ENCODE measurements at places on chromosomes 13 and 19.

GRCh38 chr13:108176685-108177274, 38.6 kb downstream of the LIG4 start:
- no peak for DNase-seq

DNA sequence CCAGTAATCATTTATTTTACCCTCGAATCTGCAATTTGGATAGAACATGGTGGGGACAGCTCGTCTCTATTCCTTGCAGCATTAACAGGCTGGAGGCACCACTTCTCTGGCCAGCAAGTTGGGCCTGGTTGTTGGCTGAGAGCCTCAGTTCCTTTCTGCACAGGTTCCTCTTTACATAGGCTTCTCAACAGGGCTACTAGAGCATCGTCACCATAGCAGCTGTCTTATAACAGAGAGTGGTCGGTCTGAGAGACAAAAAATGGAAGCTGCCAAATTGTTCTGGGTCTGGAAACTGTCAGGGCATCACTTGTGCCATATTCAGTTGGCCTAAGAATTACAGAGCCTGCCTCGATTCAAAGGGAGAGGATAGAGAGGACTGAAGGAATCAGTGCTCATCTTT, 86.7 kb downstream of the DNAJC15 start:
- DNase-seq = no peak

DNA sequence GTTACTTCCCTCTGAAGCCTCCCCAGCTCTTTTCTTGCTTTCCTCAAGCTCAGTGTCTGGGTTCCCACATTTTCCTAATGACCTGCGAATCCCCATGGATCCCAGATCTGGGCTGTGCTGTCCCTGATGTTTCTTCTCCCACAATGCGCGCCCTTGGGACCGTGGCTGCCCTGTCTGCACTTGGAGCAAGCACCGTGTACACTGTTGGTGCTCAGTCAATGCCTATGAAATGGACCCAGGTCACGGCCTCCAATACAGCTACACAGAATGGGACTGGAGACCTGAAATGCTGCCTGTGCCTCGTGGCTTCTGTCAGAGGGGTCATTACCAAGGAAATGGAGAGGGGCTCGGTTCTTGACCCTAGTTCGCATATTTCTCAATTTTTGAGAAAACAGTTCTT, 160.1 kb upstream of the SOX1 start:
- DNase-seq = no peak

DNA sequence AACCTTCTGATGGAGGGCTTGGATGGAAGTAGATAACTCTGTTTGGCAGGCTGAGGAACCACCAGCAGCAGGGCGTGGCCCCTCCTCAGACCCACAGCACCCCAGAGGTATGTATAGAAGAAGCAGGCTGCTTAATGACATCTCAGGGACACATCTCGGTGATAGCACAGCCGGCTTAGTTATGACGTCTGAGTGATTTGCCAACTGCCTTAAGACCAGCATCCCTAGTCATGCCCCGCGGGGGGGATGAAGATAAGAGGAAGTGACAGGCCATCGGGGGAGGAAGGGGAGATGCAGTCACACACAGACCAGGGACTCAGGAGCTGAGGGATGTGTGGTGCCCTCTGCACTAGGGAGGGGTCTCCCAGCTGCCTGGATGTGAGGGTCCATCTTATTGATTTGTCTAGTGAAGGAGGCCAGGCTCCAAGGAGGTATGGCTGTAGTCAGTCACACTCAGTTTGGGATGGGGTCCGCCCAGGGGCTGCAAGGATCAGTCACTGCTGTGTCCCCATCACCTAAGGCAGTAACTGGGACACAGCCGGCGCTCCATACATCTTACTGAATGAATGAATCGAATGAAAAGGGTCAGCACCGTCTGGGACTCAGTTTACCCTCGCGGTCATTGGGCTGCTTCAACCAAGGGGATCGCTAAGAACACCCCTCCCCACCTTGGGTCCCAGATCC, 19.2 kb upstream of the ERCC1 start:
- no peak for DNase-seq

GRCh38 chr19:55289117-55289796, 5.5 kb downstream of the BRSK1 start:
- DNase-seq = no peak

- no peak for DNase-seq
Measured at GRCh38 chr19:49869009-49869483, 1.7 kb upstream of the PNKP start.

GRCh38 chr19:48415395-48415794, 21.9 kb downstream of the GRIN2D start:
- DNase-seq = no peak

DNA sequence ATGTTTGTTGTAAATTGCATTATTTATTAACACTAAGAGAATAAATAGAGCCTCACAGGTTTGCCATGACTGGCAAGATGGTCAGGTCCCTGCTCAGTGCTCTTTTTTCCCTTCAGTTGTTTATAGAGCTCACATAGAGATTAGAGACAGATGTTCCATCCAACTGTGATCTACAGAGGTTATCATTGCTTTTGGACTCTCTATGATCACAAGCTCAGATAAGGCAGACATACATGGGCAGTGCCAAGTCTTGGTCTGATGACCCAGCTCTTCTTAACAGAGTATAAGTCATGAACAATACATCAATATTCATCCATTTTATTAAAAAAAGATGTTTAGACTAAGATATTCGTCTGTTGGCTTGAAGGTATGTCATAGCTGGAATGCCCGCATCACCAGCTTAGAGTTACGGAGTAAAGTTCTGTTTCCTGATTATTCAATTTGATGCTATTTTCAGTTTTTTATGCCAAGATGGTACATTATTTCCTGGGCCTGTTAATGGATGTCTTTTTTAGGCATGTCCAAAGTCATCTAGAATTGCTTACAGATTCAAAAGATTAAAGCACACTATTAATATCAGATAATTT, 729.8 kb upstream of the SLC10A2 start:
- DNase-seq = no peak

DNA sequence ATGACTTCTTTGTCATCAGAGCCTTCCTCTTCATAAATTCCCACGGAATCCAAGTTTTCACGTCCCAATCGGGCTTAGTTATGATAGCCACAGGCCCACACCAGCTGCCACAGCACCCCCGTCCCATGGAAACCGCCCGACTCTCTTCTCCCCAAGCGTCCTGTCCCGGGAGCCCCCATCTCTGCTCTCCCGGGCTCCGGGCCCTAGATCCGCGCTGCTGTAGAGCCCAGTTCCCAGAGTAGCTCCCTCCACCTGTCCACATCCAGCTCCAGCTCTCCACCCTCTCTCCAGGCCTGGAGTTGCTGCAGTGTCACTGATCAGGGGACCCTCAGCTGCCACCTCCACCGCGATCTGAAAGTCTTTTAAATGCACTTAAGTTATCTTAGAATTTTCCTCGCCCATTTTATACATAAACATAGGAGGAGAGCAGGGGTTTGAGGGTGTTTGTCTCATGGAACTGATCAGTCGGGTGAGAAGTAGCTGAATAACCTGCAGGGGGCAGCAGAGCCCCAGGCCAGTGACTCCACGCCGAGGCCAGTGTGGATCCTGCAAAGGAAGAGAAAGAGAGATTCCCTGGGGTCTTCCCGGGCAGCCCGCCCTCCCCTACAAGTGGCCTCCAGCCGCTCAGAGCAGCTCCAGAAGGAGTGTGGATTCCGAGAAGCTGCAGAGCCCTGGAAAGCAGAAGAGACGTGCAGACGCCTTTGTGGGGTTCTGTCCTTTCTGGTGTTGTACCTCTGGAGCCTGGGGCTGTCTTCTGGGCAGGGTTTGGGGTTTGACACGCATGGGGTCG, 1.1 kb upstream of the ZNF763 start:
- no peak for DNase-seq

DNA sequence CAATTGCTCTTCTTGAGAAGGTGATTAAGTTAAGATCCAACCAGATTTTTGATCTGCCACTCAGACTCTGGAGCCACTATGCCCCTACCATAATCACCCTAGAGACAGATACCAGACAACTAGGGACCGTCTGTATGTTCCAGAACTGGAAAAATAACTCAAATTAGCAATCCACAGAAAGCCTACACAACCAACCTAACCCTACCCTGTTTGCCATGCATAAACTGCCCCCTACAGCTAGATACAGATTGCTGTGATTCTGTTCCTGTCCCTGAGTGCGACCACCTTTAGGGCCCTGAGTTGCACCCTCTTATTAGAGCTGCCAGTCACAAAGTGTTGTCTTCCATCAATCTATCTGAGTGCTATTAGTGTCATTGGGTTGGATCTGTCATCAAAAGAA, 929.8 kb upstream of the SLITRK1 start:
- no peak for DNase-seq

DNA sequence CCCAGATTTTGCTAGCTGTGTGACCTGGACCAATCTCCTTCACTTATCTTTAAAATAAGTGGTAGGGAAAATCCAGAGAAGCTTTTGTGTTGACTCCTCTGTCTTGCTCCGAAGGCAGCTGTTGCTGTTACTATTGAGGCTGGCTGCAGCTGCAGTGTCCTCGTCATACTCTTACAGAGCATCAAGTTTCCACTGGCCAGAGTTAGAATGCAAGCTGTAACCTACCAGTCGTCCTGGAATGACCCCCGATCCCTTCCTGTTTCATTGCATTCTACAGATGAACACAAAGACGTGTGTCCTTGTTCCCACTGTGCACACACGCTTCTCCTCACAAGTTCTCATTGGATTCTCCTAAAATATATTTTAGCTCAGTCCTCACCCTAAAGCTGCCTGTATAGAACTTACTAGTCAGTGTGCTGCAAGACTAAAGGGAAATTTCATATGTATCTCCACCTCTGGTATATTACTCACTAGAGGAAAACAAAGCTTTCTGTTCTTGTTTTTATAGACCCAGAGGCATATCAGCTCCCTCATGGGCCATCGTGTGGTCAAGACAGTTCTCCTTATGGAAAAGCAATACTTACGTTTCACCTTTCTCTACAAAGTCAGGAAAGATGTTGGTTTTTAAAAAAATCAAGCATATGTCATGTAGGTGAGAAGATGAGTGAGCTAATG, 589.8 kb downstream of the LMO7 start:
- no peak for DNase-seq

- no peak for DNase-seq
Measured at GRCh38 chr19:57688011-57688763, 6.4 kb downstream of the ZNF551 start.

DNA sequence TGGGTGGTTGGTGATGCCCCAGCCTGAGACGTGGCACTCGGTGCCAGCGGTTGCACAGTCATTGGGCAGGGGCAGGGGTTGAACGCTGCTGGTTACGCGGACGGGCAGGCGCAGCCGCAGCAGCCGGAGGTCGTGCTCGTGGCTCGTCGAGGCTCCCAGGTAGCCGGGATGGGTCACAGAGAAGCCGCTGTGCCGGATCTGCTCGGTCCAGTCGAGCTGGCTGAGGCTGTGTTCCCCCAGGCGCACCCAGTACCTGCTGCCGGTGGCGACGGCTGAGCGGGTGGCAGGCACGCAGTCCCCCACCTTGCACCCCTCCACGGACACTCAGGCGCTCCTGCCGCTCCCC, 2.9 kb downstream of the KLK12 start:
- no peak for DNase-seq

GRCh38 chr19:53978975-53979801, 12.2 kb upstream of the CACNG6 start:
- no peak for DNase-seq

GRCh38 chr13:85461621-85462020, 337.6 kb downstream of the SLITRK6 start:
- DNase-seq = no peak

DNA sequence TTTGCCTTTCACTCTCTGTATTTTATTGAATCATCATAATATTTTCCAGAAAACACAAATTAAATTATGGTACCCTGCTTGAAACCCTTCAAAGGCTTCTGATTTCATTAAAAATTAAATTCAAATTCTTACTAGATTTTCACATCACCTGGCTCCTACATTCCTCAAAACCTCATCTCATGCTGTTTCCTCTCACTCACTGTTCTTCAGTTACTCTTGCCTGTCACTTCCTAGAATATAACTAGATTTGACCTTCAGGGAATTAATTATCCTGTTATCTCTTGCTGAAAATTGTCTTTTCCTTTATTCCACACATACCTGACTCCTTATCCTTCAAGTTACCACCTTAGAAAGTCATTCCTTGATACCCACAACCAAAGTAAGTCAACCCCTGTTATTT, 2294.7 kb downstream of the PCDH9 start:
- DNase-seq = no peak

- no peak for DNase-seq
Measured at GRCh38 chr13:61727767-61728166, 312.1 kb upstream of the PCDH20 start.

- DNase-seq = no peak
Measured at GRCh38 chr13:28679628-28680027, 20.7 kb downstream of the POMP start.

- no peak for DNase-seq
Measured at GRCh38 chr13:24035411-24035810, 125.1 kb upstream of the SPATA13 start.

DNA sequence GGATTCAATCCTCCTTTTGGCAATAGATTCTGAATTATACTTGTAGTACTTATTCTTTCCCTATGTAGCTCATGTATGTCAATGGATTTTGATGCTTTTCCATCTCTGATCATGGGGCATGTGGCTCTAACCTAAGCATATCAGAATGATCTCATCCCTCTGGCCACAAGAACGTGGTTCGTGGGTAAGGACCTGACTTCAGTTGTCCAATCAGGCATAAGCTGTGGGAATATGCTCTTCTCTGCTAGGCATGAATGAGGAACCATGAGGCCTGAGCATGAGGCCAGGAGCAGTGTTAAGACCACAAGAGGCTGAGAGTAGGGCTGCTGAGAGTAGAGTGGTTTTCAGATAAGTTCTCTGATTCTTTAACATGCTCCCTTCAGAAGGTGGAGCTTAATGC, 292.4 kb upstream of the TSHZ3 start:
- no peak for DNase-seq

- DNase-seq = no peak
Measured at GRCh38 chr19:21758296-21758695, 9.1 kb downstream of the ZNF100 start.

DNA sequence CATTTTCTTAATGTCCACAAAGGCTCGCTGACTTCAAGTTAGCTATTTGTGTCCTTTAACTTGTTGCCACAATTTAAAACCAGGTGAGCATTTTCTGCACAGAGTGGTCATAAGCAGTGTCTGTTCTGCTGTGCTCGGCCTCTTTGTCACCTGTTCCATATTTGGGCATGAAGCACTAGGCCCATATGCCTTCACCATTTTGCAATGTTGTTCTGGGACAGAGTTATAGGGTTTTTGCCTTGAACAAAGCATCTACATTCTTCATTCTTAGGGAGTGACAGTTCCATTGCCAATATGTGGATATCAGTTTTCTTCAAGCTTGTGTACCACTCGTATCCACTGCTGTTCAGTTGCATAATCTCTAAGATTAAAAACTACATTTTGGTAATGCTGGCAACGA, 56.1 kb downstream of the LRCH1 start:
- no peak for DNase-seq

Data from NCI-H2081 treated with DMSO at 0.1 percent for 48 hours (cell line).